ENCODE measurements at places on chromosomes 1 and 21. TPM values are rescaled to one million over a fixed set of nuclear protein-coding genes. Genes with fewer than 3 reads are reported as not detected.

DNA sequence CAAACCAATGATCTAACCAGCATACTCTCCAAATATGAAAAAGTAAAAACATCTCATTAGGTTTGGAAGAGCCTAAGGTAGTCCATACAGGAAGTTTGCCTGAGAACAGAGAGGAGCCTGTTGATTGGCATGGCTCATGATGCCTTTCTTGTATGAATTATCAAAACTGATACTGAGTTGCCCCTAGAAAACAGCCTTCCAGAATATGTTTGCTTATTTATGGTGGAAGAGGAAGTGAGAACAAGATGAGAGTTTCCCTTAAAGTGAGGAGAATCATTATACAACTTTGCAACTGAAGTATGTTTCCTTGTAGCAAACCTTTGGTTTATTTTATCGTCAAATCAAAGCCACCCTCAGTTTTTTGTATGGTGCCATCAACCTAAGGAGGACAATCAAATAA, 23.8 kb upstream of the KIAA1614 start:
- no peak for DNase-seq

DNA sequence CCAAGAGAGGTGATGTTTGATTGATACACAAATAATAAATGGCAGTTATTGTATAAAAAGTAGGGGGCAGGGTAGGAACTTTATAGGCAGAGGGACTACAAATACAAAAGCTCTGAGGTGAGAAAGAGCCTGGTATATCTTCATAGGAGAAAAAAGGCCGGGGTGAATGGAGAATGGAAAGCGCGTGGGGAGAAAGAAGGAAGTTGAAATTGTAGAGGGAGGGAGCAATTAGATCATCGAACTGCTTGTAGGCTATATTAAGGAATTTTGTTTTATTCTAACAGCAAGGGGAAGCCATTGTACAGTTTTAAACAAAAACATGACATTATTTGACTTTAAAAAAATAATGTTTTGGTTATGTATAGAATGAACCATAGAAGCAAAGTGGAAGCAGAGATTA, 147.4 kb downstream of the PDE4B start:
- no peak for DNase-seq

GRCh38 chr1:89624314-89624713, 8.6 kb upstream of the LRRC8C start:
- no peak for DNase-seq

DNA sequence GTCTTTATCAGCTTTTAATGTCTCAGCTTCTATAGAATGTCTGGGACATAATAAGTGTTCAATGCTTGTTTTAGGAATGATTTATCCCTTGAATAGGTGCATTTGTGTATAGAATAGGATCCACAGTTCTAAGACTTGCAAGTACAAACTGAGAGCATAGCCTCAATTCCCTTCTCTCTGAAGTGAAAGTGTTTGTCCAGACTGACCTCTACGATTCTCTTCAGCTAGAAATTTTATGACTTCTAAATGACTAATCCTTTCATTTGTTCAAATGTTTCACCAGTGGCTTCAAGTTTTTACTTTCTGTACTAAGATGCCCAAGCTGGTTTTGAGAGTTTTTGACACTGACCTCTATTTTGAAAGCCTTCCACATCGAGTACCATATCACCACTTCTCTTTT, 608.2 kb upstream of the ADGRL4 start:
- no peak for DNase-seq

GRCh38 chr1:72322910-72323309, 40.6 kb upstream of the NEGR1 start:
- no peak for DNase-seq

GRCh38 chr1:240031009-240031408, 60.7 kb upstream of the FMN2 start:
- DNase-seq = no peak

GRCh38 chr1:237732657-237733056, 158.1 kb downstream of the ZP4 start:
- DNase-seq = no peak

DNA sequence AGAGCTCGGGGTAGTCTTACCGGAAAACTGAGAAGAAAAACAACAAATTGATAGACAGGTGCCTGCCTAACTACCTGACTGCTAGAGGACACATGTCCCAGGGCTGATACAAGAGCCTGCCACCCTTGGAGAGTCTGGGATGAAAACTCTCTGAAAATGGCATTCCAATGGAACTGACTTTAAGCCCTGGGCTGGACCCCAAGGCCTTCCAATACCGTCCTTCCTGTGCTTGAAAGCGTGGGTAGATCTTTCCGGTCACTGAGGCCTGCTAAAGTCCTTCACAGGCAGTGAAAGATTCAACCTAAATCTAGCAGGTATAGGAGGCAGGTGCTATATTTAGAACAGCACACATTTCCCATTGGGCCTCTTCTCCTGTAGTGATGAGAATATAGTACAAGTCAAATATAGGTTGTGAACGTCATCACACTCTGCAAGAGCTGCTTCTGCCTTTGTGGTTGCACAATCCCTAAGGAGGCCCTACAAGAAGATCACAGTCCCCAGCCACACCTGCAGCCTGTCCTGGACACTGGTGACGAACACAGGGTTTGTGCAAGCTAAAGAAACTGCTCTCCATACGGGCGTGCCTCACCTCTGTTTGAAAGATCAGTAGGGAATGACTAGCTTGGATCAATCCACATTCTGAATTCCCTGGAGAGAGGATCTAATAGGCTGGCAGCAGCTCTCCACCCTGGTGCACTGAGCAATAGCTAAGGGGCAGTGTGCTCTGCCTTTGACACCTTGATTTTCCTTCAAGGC, 876 bp upstream of the CHML start:
- DNase-seq = peak; percentile 48

GRCh38 chr21:28827422-28827821, 165.3 kb downstream of the LTN1 start:
- DNase-seq = no peak

DNA sequence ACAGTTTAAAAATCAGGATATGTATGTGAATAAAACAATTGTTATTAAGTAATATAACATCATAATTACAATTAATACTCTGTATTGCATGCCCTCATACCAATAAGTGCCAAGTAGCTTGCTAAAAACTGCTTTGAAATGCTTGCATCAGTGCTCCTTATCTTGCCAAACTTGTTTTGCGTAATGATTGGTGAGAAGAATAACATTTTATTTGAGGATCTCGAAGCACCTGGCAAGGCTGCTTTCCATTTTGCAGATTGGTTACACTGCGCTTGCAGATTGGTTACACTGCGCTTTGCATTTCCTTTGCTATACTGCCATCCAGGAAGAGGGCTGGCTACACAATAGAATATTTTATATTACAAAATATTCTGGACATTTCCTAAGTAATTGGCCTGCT, 1.7 kb upstream of the PBX1 start:
- DNase-seq = no peak

DNA sequence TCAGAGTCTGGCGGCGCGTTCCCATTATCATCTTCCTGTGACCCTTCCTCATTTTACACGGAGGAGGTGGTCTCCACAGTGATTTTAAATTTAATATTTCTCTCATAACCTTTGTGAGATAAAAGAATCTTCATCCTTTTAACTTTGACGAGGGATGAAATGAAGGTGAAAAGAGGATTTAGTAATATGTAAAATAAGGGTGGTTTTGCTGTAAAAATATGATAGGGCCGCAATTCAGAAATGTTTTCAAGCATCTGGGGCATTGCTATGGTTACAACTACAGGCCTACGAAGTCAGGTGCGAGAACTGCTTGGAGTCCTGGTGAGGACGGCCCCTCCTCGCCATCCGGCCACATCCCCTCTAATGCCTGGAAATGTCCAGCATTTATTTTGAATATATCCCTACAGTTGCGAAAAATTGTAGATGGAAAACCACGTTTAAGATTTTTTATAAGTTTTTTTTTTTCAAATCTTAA, 422 bp upstream of the RSBN1 start:
- peak; percentile 27 for DNase-seq

- no peak for DNase-seq
These were observed 127.5 kb downstream of the GALNT2 start for GRCh38 chr1:230194525-230194924.

AMY1B gene
- not detected for total RNA-seq

RBP7 gene
- total RNA-seq = 2.4 TPM

RGS8 gene
- total RNA-seq = not detected

SH3BGR gene
- 5.4 TPM for total RNA-seq

YOD1 gene
- total RNA-seq = 6.6 TPM

LENEP gene
- not detected for total RNA-seq

RAB29 gene
- total RNA-seq = 7.3 TPM

All from left colon (tissue), 2 donors.